Natural killer cell (primary cell): ENCODE measurements at places on chromosomes 3 and 15.

GRCh38 chr3:170740726-170741591 lies 129.0 kb downstream of the RPL22L1 start:
- no peak overlapping the region for H3K4me3 ChIP-seq
- H3K27me3 ChIP-seq = no peaks in the 10 kb centered on the region
- H3K36me3 ChIP-seq = no peaks in the 10 kb centered on the region

- H3K4me1 ChIP-seq = no peaks in the 10 kb centered on the region
- no peaks in the 10 kb centered on the region for H3K27me3 ChIP-seq
- no peak for DNase-seq
- H3K4me3 ChIP-seq = no peak overlapping the region
- H3K27ac ChIP-seq = no peak overlapping the region
These were observed 195.1 kb downstream of the OTOL1 start for GRCh38 chr3:161691677-161692076.

- peaks cover 7% of the 10 kb centered on the region for H3K27me3 ChIP-seq
- no peaks in the 10 kb centered on the region for H3K4me1 ChIP-seq
- no peaks in the 10 kb centered on the region for H3K36me3 ChIP-seq
- DNase-seq = no peak
- H3K27ac ChIP-seq = no peak overlapping the region
These were observed 9.0 kb downstream of the CCK start for GRCh38 chr3:42257007-42257406.

DNA sequence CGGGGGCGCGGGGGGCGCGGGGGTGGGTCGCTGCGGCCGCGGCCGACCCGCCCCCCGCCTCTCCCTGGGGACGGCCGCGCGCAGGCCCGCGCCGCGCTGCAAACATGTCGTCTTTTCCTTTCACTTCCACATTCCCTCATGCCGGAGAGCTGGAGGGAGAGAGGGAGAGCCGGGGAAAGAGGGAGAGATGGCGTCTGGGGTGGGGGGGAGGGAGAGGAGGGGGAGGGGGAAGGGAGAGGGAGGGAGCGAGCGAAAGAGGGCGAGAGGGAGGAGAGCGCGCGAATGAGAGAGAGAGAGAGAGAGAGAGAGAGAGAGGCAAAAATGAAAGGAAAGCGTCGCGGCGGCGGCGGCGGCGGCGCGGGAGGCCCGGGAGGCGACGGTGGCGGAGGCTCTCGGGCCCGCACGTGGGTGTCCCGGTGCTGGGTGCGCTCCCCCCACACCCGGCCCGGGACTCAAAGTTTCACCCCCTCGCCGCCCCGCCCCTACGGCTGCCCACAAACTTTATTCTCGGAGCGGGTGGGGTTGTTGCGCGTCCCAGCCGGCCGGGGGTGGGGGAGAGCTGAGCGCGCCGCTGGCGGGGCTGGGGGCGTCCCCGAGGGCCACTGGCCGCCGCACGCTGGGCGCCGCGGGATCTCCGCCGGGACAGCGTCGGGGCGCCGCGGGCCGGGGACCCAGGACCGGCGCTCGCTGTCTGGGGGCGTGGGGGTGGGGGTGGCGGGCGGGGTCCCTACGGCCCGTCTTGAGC lies 731 bp downstream of the ZNF710 start:
- peak overlapping the region; percentile 51 for H3K4me3 ChIP-seq
- peak overlapping the region; percentile 70 for H3K27ac ChIP-seq
- H3K36me3 ChIP-seq = no peaks in the 10 kb centered on the region
- no peaks in the 10 kb centered on the region for H3K27me3 ChIP-seq
- peak; percentile 77 for DNase-seq
- H3K4me1 ChIP-seq = peaks cover 46% of the 10 kb centered on the region

- H3K27ac ChIP-seq = peak overlapping the region; percentile 71
- peaks cover 62% of the 10 kb centered on the region for H3K4me1 ChIP-seq
- DNase-seq = peak; percentile 9
- no peaks in the 10 kb centered on the region for H3K27me3 ChIP-seq
- H3K36me3 ChIP-seq = no peaks in the 10 kb centered on the region
These were observed 13.1 kb upstream of the USP3 start for GRCh38 chr15:63491116-63491827.
